Activated naive CD4-positive, alpha-beta T cell treated with anti-CD3 and anti-CD28 coated beads, Interleukin-2, amount 50 U/mL, for 72 hours (primary cell): ENCODE measurements at places on chromosomes 1 and 21. TPM values are rescaled to one million over a fixed set of nuclear protein-coding genes. Genes with fewer than 3 reads are reported as not detected.

- DNase-seq = no peak
Measured at GRCh38 chr1:204836856-204837255, 33.8 kb upstream of the NFASC start.

DNA sequence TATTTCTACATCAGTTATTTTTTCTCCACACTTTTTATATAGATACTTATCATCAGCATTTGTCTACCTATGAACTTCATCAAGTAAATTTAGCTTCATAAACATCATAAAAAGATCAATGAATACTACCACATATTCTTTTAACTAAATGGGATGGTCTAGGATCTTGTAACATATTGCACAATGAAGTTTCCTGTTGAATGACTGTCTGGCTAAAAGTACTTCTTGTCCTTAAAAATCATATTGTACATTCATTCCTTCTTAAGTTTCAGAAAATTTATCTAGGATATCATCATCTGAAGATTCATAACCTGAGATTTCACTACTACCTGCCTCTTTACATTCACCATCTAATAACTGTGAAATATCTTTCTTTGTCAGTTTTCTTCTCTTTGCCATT is 69.0 kb downstream of the MAGI3 start:
- no peak for DNase-seq

DNA sequence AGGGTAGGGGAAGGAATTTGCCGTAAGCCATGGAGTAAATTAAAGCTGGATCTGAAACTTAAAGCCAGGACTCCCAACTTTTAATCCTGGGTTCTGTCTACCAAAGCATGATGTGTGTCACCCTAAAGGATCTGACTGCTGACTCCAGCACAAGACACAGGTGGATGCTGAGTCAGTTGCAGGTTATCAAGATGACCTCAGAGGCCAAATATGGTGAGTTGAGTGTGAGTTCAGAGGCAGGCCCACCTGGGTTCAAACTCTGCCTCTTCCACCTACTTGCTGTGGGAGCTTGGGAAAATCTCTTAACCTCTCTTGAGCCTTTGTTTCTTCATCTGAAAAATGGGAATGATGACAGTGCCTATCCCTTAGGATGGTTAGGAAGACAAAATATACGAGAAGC is 16.7 kb upstream of the LDLRAP1 start:
- DNase-seq = no peak

- DNase-seq = no peak
Measured at GRCh38 chr21:33940164-33940880, 24.7 kb upstream of the ATP5PO start.

DNA sequence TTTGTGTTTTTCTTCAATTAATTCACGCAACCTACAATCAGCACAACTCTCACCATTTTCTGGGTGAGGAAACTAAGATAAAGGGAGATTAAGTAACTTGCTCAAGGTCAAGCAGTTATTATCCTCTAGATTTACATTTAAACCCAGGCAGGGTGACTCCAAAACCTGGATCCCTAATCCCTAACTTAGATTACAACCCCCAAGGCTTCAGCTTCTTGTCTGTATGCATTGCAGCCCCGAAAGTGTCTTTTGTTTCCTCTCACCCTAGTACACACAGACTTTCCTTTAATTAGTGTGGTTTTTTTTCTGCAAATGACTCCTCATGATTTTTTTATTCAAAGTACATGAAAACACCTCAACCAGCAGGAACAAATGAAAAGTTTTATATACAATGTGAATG is 748.6 kb upstream of the ADGRL2 start:
- DNase-seq = no peak

- no peak for DNase-seq
Measured at GRCh38 chr21:18274370-18274769, 29.7 kb downstream of the CHODL start.

DNA sequence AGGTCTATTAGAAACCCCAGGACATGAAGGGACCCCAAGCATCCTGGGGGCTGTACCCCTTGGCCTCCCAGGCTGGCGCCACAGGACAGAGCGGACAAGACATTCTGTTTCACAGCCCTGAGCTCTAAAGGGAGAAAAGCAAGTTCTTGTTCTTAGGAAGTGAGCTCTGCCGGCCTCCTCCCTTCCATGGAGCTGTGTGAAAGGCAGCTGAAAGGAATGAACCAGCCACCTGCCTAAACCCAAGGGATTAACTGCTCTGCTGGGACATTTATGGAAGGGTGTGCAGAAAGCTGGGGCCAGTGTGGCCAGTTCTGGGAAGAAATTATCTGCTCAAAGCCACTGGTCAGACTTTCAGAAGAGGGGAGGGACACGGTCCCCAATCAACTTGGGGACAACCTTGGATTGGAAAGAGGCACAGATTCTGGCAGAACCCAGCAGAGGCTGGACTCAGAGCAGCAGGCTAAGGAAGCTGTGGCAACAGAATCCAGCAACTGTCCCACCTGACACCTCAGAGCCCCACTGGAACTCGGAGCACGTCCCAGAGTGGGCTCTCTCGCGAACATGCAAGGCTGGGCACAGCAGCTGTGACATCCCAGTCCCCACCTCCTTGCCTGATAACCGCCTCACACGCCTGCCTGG is 2.1 kb downstream of the KLHL21 start:
- DNase-seq = no peak

DNA sequence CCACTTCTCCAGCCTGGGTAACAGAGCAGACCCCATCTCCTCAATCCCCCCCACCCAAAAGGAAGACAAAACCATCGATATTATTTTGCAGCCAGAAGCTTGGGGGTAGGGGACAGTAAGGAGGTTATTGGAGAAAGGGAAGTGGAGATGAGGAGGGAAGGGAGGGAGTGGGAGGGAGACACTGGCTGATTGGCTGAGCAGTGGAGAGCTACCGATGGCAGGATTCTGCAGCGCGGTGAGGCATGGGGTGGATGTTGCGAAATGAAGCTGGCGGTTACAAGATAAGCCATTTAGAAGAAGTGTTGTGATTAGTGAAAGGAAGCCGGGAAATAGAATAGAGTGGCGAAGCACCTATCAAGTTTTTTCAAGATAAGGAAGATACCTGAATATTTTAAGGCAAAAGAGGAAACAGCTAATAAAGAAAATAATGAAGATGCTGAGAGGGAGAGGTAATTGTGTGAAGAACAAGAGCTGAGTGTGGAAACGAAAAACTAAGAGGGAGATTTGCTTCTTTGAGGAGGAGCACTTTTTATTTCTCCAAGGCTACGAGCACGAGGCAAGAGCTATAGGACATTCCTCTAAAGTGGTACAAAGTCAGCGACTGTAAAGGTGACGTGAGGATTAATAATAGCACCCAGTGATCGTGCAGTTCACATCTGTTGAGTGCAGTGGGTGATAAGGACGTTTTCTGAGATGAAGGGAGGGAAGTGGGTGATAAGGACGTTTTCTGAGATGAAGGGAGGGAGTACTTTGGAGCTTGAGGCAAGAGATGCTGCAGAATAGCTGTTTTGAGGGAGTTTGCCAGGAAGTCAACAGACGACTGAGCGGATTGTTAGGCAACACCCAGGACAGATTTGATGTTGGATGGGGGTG is 103.2 kb upstream of the KIF26B start:
- no peak for DNase-seq

RNF186 gene
- not detected for total RNA-seq

RHBG gene
- total RNA-seq = not detected
